ENCODE measurements at places on chromosomes 3 and 15.
A peak's percentile ranks its signal among the peaks of the same experiment; 100 is the strongest.

GRCh38 chr3:49712631-49713317 is 6.7 kb downstream of the AMIGO3 start:
- DNase-seq, result no peak

- DNase-seq, result no peak
These were observed 264.0 kb downstream of the KLF13 start for GRCh38 chr15:31590609-31591008.

GRCh38 chr3:87260270-87260669 is 16.1 kb downstream of the POU1F1 start:
- DNase-seq, result peak; percentile 50

DNA sequence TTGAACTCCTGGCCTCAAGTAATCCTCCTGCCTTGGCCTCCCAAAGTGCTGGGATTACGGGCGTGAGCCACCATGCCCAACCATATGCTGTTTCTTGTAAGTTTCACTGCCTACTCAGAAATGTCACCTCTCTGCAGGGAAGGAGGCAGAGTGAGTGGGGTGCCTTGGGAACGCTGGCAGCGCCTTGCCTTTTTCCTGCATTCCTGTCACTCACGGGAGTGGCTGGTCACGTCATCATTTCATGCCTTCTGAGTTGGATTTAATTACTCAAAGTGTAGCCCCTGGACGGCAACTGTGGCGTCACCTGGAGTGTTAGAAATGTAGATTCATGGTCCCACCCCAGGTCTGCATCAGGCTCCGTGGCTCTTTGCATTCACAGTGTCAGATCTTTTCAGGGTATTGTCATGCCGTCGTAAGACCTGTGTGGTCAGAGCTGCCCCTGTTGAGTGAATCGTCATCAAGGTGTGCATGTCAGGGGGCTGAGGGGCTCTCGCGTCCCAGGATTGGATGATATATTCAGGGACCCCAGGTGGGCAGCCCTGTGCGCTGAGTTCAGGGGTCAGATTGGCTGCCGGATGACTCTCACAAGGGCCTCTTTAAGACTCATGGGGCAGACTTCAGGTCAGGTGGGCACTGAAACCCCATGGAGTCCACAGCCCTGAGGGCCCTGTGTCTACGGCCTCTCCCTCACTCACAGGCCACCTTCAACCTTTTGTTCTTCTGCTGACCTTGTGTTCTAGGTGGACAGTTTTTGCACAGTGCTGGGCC is 65.9 kb upstream of the KLHL25 start:
- no peak for DNase-seq

- no peak for DNase-seq
These were observed 3.2 kb upstream of the ATP13A3 start for GRCh38 chr3:194489736-194490612.

- DNase-seq, result no peak
These were observed 28.6 kb upstream of the NDUFB4 start for GRCh38 chr3:120567370-120568201.

DNA sequence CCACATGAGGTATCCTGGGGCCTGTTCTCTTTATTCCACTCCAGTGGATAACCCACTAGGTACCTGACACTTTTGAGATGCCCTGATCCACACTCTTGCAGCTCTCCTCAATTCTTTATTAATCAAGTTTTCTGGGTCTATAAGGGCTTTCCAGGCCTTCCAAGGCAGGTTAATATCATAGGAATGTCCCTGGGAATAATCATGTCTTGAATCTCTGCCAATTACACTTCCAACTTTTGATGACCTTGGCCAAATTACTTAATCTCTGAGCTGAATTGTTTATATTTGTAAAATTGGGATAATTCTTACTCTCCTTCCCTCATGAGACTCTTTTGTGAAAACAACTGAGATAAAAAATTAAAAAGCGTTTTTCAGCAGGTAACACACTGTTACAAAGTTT is 881.7 kb downstream of the MCTP2 start:
- no peak for DNase-seq

DNA sequence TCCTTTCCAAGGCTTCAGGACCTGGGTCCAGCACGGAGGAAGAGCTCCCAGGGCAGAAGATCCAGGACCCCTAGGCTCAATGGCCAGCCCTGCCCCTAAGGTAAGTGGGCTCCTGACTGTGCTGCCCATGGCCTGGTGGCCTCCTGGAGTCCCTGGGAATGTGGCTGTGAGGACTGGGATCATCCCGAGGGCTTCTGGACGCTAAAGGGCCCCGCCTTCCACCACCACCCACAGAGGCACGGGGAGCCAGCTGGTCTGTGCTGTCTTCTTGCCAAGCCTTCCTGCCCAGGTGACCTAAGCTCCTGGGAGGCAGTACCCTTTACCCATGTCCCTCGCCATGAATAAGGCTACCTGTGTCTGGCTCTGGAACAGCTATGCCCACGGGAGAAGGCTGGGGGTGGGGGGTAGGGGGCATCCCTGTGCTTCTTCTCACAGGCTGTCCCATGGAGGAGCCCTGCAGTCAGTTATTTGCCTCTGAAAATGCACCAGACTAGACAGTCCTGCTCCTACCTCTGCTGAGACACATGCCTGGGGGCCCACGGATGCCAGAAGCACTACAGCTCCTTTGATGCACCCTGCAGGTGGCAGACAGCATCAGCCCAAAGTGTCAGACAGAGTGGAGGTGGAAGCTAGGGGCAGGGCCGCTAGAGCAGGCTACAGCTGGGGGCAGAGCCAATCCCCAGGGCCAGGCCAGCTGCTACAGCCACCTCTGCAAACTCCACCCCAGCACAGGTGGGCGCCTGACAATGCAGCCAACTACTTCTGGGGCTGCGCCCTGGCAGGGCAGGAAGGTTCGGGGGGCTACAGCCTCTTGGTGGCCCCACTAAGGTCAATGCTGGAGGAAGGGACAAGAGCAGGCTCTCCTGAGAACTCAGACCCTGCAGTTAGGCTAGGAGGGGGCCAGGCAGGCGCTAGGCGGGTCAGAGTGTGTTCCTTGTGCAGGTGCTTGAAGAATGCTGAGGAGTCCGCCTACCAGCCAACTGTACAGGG is 90.9 kb downstream of the SEC22A start:
- no peak for DNase-seq

DNA sequence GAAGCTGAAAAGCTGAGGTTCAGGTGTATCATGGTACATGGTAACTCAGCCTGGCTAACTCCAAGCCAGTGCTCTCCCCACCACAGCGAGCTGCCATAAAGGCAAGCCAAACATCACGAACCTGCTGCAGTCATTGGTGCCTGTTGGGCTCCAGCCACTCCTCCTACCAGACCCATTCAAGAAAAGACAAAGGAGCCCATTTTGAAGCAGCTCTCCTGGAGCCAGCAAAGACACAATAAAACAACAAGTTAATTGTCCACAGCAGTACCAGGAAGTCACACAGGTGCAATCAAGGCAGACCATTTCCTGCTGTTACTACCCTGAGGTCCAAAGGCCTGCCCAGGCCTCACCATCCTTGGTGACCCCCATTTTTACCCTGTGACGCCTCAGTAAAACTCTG is 77.6 kb downstream of the DAPK2 start:
- DNase-seq, result no peak

GRCh38 chr3:135268941-135269532 is 474.0 kb downstream of the EPHB1 start:
- no peak for DNase-seq

DNA sequence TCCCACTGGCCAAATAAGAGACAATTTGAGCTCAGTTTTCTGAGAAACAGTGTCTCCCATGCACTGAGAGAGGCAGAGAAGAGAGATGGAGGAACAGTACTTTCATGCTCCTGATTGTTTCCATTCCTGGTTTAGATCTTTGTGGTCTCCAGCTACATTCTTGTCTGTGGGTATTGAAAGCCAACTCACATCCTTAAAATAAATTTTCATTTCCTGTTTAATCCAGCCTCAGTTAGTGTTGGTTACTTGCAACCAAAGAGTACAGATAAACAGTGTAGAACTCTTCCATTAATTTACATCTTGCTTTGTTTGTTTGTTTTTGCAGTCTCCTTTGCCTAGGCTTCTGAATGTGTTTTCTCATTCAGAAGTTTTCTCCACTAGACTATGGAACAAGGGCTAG is 123.7 kb upstream of the CLSTN2 start:
- no peak for DNase-seq

- no peak for DNase-seq
These were observed 16.0 kb downstream of the ANKRD28 start for GRCh38 chr3:15781637-15782402.

- DNase-seq, result no peak
These were observed 24.8 kb downstream of the TMEM212 start for GRCh38 chr3:171867981-171868380.

DNA sequence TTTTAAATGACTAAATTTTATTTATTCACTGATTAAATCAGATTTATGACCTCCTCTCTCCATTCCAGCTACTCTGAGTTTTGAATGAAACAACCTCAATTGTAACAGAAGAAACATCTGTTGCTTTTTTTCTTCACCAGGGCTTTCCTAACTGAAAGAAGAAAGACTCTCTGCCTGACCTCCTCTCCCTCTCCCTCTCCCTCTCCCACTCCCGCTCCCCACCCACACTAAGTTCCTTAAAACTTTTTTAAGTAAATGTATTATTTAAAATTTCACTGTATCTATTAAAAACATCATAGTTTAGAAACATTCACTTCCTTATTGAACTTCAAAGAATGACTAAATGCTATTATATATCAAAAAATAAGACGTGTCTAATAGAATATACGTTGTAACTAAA is 122.0 kb downstream of the TFDP2 start:
- DNase-seq, result no peak

DNA sequence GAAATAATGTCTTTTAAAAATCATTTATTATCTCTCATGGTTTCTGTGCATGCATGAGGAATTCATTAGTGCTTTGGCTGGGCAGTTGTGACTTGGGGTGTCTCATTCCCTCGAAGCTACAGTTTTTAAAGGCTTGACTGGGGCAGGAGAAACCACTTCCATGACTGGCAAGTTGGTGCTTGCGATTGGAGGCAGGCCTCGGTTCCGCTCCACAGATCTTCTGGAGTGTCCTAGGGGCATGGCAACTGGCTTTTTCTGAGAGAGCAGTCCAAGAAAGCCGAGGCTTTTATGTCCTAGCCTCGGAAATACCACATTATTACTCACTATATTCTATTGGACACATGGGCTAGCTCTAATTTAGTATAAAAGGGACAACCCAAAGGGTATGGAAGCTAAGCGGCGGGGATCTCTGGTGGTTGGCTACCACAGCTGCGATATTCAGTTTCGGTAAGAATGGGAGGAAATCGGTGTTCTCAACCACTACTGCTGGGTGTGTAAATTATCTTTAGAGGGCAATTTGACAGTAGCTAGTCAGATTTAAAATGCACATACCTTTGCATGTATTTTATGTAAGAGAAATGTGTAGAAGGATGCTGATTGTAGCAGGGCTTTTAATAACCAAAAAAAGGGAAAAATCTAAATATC is 48.8 kb upstream of the TOP2B start:
- no peak for DNase-seq

DNA sequence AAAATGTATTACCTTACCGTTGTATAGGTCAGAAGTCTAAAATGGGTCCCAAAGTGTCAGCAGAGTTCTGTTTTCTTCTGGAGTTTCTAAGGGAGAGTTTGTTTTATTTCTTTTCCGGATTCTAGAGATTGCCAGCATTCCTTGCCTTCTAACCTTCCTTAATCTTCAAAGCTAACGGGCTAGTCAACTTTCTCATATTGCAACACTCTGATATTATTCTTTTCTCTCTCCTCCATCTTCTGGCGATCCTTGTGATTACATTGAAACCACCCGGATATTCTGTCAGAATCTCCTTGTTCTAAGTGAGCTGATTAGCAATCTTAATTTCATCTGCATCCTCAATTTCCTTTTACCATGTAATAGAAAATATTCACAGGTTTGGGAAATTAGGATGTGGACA is 36.2 kb upstream of the AADACL2 start:
- no peak for DNase-seq

DNA sequence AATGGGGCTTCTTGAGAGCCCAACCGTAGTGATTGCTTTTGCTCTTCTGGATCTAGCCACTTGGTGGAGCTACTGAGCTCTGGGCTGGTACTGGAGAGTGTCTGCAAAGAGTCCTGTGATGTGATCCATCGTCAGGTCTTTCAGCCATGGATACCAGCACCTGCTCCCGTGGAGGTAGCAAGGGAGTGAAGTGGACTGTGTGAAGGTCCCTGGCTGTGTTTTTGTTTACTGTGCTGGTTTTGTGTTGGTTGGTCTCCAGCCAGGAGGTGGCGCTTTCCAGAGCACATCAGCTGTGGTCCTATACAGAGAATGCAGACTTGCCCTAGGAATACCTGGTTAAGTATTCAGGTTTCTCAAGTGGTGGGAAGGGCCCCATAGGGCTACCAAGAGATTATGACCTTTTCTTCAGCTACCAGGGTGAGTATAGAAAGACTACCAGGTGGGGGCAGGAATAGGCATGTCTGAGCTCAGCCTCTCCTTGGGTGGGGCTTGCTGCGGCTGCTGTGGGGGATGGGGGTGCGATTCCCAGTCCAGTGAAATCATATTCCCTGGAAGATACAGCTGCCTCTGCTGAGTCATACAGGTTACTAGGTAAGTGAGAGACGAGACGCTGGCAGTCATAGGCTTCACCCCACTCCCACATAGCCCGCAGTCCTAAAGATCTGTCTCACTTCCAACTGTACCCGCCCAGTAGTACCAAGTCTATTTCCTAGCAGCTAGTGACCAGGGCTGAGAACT is 733.7 kb downstream of the ZNF385D start:
- peak; percentile 62 for DNase-seq

GRCh38 chr3:28949580-28949979 is 331.3 kb upstream of the RBMS3 start:
- DNase-seq, result no peak

- no peak for DNase-seq
These were observed 364.5 kb upstream of the EPHA3 start for GRCh38 chr3:88742674-88743507.
